ENCODE measurements at places on chromosomes 7 and 10.

- DNase-seq, result no peak
Observed at GRCh38 chr7:90877201-90877600, 281.1 kb downstream of the CDK14 start.

- DNase-seq, result no peak
Observed at GRCh38 chr10:6033954-6034353, 28.2 kb downstream of the IL2RA start.

DNA sequence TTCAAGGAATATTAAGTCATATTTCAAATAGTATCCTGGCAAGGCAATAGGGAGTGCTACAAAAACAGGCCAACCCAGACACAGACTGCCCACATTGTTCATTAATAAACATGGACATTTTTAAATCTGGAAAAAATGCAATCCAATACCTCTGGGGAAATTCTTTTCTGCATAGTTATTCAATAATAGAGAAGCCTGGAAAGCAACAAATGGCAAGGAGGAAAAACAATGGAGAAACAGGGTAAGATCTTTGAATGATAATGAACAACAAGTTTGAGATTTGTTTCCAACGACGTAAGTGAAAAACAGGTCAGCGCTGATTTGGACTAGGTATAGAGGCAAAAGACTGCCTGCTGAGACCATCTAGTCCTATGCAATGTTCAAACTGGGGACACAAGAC, 44.7 kb upstream of the ZNF800 start:
- DNase-seq, result no peak

DNA sequence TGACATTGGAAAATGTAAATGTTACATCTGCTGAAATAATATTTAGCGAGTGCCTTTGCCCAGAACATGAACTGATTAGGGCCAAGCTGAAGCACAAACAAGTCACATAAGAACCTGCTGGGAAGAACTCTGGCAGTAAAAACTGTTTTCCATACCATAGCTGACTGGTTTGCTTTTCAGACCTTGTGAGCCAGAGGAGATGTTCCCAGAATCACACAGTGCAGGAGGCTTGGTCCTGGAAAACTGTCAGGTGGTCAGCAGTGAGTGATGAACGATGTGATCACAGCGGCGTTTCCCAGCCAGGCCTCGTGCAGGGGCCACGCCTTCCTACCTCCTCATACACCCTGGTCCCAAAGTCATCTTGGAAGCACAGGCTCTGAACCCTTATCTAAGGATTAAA, 164.2 kb upstream of the EEPD1 start:
- no peak for DNase-seq

GRCh38 chr7:115319541-115319940, 397.6 kb downstream of the MDFIC start:
- DNase-seq, result no peak

DNA sequence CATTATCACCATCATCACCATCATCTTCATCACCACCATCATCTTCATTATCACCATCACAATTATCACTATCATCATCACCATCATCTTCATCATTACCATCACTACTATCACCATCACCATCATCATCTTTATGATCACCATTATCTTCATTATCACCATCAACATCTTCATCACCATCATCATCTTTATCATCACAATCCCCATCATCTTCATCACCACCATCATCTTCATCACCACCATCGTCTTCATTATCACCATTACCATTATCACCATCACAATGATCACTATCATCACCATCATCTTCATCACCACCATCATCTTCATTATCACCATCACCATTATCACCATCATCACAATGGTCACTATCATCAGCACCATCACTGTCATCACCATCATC, 621.1 kb downstream of the PTPRN2 start:
- no peak for DNase-seq

DNA sequence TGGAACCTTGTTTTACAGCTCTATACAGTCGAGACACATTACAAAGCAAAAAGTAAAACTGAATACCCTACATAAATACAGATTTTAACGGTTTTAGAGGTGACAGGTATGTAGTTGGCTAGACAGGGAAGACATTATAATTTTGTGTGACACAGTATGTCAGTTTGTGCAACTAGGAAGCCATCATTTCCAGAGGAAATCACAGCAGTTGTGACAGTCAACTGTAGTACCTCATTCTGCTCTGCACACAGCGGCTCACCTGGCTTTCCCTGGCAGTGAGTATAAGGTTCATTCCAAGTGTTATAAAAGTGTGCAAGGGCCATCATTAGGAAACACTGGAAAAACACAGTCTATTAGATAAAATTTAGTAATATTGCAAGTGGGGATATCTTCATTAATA, 501.6 kb upstream of the PHF14 start:
- no peak for DNase-seq

DNA sequence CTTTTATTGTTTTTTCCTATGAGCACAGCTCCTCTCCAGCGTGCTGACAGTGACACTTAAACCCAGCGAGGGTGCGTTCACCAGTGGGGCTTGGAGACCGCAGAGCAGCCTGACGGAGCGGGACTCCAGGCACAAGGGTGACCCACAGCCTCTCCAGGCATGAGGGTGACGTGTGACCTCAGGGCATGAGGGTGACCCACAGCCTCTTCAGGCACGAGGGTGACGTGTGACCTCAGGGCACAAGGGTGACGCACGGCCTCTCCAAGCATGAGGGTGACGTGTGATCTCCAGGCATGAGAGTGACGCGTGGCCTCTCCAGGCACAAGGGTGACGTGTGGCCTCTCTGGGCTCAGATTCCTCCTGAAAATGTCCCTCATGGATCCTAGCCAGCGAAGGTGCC, 164.3 kb upstream of the TCERG1L start:
- DNase-seq, result no peak

DNA sequence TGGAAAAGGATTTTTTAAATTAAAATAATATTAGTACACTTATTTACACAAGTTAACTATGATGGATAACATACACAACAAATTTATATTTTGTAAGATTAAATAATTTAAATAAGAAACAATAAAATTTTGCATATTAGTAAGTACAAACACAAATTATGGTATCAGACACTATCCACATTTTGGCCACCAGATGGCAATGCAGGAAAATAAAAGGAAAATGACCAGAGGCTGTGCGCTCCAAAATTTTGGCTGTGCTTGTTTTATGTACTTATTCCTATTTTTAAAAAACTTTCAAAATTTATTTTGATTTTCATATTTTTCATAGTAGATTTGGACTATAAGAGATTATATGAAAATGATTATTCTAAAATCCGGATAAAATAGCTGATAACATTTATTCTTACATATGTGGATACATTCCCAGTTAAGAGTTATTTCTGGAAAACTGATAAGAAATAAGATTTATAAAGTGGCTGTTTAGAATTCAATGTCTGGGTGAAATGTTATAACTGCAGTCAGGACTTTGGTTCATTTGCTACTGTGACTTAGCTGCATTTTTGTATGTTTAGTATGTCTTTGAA, 274.7 kb upstream of the HGF start:
- DNase-seq, result no peak

DNA sequence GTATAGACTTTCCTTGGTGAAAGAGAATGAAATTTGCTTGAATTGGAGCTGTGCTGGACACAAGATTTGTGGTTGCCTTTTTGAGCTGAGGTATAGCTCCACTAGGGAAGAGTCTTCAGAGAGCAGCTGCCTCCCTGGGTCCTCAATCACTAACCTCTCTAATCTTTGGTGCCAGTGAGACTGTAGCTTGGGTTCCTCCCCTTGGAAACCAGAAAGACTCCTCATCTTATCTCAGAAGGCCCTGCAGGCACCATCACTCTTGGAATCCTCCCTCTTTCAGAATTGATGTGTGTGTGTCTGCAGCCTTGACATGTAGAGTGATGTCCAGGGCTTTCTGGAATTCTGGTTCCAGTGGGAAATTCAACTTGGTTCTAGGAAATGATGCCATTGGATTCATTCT, 426.5 kb downstream of the RPS24 start:
- DNase-seq, result no peak

GRCh38 chr7:139817249-139817648, 11.8 kb upstream of the TBXAS1 start:
- DNase-seq, result no peak

DNA sequence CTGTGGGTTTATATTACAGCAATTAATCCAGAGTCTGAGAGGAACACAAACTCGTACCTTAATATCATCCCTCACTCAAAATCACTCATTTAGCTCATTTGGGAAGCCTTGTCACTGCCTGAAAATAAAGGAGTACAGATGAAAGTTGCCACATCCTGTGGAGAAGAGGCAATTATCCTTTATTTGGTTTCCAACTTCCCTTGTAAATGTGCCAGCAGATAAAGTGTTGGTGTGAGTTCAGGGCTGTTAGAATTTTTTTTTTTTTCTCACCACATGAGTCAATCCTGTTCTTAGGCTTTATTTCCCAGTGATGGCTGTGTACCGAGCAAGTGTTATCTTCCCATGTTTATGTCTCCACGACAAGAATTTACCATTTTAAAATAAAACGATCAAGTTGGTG, 99.0 kb upstream of the SMIM30 start:
- DNase-seq, result no peak

GRCh38 chr10:70295321-70295720, 11.5 kb upstream of the NPFFR1 start:
- DNase-seq, result no peak

GRCh38 chr10:92024700-92025099, 101.1 kb downstream of the BTAF1 start:
- no peak for DNase-seq

DNA sequence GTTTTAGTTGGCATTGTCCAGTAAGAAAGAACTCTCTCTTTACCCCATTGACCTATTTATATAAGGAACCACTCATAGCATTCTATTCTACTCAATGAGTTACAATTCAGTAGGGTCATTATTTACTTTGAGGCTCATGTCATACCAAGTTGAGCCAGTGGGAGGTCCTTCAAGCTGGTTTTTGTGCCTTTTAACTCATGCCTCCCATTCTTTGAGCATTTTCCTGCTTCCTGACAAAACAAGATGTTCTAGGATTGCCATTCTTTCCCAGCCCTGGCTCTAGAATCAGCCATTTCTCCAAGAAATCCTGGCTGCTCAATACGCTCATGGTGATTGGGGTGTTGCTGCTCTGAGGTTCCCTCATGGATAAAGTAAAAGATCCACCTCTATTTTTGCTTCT, 250.1 kb downstream of the ABCA13 start:
- DNase-seq, result no peak

DNA sequence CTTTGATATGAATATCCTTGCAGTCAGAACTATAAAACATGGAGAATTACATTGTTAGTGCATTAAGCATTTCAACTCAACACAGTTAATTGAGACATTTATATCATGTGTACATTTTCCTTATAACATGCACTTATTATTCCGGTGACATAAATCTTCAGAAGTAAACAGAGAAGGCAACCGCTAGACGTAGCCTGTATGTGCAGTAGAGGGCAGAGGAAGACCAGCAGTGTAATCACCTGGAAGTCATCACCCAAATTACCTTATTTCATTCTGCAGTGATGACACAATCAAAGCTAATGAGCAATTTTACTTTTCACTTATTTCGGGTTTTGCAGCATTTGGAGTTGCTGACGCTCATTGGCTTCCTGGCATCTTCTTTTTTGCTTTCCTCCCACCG, 394.6 kb downstream of the SDK1 start:
- no peak for DNase-seq

DNA sequence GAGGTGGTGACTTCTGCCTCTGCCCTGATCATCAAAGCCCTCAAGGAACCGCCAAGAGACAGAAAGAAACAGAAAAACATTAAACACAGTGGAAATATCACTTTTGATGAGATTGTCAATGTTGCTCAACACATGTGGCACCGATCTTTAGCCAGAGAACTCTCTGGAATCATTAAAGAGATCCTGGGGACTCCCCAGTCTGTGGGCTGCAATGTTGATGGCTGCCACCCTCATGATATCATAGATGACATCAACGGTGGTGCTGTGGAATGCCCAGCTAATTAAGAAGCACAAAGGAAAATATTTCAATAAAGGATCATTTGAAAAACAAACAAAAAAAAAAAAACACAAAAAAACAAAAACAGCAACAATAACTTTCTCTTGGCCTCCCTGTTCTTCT, 59.5 kb upstream of the TOMM7 start:
- no peak for DNase-seq

GRCh38 chr7:73831834-73832651, 1.2 kb downstream of the CLDN4 start:
- no peak for DNase-seq

- no peak for DNase-seq
Observed at GRCh38 chr10:87603196-87603595, 56.5 kb upstream of the PAPSS2 start.

DNA sequence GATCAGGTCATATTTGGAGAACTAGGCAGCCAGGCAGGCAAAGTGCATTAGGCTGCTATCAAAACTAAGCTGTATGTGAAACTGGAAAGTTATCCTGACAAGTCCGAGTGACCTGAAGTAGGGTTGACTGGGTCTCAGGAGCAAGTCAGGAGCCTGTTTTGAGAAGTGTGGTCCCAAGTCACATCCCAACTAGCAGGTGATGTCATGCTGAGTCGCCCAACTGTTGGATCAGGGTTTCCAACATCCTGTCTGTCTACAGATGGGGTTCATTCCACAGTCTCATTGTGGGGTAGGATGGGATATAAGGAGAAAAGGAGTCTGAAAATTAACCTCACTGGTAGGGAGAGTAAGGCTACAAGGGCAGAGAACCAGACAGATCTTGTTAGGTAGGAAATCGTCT, 27.0 kb downstream of the SLC26A4 start:
- no peak for DNase-seq

- no peak for DNase-seq
Observed at GRCh38 chr7:130831817-130832481, 97.9 kb upstream of the KLF14 start.

DNA sequence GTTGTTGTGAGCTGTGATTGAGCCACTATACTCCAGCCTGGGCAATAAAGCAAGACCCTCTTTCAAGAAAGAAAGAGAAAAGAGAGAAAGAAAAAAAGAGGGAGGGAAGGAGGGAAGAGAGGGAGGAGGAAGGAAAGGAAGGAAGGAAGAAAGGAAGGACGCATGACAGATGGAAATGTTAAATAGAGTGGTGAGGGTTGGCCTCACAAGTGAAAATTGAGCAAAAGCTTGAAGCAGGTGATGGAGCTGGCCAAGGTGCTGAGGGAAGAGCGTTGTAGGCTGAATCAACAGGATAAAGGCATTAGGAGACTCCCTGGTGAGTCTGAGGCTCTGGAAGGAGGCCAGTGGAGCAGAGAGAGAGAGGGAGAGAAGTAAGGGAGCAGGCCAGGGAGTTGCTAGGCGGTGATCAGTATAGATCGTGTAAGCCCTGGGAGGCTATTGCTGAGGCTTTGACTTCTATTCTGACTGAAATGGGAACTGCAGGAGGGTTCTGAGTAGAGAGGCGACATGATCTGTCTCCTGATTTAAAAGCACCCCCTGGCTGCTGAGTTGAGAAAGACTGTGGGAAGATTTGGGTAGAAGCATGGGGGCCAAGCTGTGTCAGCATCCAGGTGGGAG, 26.5 kb upstream of the TMEM248 start:
- DNase-seq, result no peak

DNA sequence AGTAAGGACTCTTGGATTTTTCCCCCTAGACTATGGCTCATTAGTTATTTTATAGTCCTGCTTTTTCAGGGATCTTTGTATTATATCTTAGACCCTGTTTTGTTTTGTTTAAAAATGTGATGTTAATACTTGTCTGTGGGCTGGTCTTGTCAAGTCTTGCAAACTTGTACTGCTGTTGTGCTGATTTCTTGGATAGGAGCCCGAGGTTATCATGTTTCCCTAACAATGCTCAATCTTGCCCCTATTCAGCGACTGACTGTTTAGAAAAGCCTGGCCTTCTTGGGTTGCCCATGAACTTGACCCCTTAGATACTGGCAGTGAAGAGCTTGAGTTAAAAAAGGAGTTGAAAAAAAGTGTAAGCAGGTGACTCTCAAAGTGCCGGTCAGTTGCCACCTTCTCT, 115.7 kb downstream of the KIAA1217 start:
- no peak for DNase-seq
